ENCODE measurements at places on chromosomes 3 and 15.

- no peak for DNase-seq
Observed at GRCh38 chr3:69435274-69436265, 49.7 kb upstream of the FRMD4B start.

- no peak for DNase-seq
Observed at GRCh38 chr3:56361731-56362130, 106.5 kb downstream of the ERC2 start.

- no peak for DNase-seq
Observed at GRCh38 chr15:51774916-51775315, 23.5 kb downstream of the TMOD2 start.

DNA sequence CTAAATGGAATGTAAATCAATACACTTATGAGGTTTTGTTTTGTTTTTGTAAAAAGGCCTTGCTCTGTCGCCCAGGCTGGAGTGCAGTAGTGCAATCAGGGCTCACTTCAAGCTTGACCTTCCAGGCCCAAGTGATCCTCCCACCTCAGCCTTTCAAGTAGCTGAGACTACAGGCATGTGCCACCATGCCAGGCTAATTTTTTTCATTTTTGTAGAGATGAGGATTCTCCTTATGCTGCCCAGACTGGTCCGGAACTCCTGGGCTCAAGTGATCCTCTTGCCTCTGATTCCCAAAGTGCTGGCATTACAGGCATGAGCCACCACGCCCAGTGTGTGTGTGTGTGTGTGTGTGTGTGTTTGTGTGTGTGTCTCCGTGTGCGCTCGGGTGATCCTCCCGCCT lies 1.3 kb upstream of the TRIP4 start:
- DNase-seq: no peak

DNA sequence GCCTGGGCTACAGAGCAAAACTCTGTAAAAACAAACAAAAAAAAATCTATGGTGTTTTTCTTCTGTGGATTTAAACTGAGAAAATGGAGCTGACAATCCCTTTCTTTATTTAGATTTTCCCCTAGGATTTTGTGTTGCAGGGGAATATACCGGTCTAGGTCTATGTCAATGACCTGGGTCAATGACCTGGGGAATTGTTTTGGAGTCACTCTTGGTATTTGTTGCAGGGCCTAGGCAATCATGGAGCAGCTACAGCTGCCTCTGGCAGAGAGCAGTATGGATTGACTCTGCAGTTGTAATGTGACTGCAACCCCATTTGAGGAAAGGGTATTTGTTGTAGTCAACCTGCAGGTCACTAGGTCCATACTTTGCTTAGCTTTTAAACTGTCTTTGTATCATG lies 37.6 kb upstream of the SLC7A14 start:
- DNase-seq: no peak

- no peak for DNase-seq
Observed at GRCh38 chr3:32556332-32556731, 14.3 kb downstream of the DYNC1LI1 start.

- no peak for DNase-seq
Observed at GRCh38 chr3:149401212-149401925, 23.9 kb upstream of the TM4SF1 start.

GRCh38 chr15:99580076-99580475 lies 14.3 kb downstream of the MEF2A start:
- no peak for DNase-seq

GRCh38 chr3:192927016-192927415 lies 9.4 kb upstream of the MB21D2 start:
- no peak for DNase-seq

- no peak for DNase-seq
Observed at GRCh38 chr3:141255137-141255845, 23.7 kb downstream of the PXYLP1 start.

DNA sequence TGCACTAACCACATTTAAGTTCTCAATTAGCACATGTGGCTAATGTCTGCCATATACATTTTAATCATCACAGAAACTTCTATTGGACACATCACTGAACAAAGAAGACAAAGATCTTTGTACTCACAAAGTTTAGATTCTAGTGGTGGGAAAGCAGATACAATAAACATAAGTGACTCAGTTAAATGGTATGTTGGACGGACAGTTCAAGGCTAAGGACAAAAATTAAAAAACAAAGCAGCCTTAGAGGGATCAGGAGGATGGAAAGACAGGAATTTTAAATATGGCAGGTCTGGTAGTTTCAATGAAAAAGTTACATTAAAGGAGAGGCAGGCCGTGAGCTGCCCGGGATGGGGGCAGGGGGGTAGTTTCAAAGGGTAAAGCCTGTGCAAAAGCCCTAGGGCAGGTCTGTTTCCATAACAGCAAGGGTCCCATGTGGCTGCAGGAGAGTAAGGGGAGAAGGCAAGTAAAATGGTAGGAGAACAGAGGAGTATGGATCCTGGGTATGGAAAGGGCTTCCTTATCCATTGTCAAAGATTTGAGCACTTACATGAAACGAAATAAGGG lies 220.7 kb downstream of the FHIT start:
- no peak for DNase-seq

- no peak for DNase-seq
Observed at GRCh38 chr15:66706225-66706732, 4.2 kb downstream of the SMAD6 start.

DNA sequence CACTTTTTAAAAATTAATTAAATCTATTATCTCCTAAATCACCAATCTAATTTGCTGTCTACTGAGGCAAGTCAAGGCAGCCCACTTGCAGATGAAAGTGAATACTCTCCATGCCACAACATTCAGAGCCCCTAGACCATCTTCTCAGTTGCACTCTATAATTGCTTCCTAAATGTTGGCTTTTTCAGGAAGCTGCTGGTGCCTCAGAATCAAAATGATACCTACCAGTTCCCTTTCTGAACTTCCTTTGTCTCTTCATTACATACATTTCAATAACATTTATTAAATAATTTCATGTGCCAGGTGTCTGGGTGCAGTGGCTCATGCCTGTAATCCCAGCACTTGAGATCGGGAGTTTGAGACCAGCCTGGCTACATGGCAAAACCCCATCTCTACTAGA lies 124.1 kb downstream of the SERPINI1 start:
- DNase-seq: no peak

DNA sequence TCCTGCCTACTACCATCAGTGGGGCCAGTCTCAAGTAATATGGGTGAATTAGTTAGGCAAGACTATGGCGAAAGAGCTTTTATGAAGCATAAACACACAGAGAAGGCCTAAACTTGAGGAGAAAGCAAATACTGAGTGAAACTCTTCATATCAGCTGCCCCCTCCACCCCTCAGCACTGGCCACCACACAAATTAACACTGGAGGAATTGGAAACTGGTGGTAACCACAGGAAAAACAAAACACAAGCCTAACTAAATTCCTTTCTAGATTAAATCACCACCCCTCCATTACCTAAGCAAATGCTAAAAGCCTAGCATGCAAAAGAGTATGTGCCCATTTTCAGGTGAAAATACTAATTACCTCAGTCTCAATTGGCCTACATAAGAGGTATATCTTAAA lies 774.7 kb upstream of the NECTIN3 start:
- DNase-seq: no peak

GRCh38 chr3:150270883-150271590 lies 137.1 kb upstream of the TSC22D2 start:
- no peak for DNase-seq

DNA sequence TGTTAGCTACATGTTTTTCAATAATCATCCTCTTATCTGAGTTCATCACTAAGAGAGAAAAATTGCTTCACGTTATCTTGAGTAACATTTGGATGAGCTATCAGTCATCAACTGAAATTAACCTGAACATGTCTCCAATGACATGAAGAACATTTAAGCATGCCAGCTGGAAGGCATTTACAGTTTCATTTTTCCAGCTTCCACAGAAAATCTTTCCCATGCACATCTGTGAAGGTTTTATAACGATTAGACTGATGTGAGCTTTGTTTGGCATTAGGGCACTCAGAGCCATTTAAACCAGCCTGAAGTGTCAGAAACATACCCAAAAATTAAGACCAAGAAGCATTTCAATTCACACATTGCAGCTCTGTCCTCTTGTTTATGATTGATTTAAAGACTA lies 235.8 kb upstream of the ARHGEF26 start:
- no peak for DNase-seq

- no peak for DNase-seq
Observed at GRCh38 chr3:33775363-33775762, 23.1 kb upstream of the PDCD6IP start.

GRCh38 chr15:31270767-31271166 lies 55.9 kb upstream of the KLF13 start:
- no peak for DNase-seq

DNA sequence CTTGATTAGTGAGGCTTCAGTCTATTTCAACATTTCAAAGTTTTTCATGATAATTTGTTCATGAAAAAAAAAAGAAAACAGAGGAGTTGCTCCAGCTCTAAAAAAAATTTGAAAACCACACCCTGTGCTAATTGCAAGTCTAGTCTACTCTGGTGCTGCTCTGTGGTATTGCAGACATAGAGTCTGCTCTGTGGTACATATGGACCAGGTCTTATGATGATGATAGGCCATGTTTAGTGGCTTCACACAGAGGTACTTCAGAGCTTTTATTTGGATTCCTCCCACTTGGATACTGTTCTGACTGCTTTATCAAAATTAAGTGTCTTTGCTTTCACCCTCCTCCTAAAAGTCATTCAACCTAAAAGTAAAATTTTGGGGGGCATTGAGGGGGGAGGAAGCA lies 160.8 kb downstream of the ALCAM start:
- DNase-seq: no peak

- DNase-seq: no peak
Observed at GRCh38 chr15:29590701-29591100, 231.6 kb downstream of the TJP1 start.

DNA sequence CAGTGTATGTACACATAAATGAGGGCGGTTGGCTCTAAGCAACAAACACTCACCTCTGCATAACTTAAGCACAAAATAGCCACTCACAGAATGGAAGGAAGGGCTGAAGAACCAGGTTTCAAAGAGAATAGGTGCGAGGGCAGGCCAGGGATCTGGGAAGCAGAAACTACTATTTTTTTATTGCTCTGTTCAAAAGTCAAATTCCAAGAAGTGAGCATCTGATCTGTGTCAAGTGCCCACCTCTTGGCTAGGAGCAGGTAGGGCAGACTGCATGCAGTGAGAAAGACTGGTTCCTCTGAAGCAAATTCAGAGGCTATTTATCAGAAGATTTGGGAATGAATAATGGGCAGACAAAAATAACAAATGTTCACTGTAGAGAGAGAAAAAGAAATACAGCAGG lies 336.4 kb upstream of the CTNNB1 start:
- DNase-seq: no peak

- DNase-seq: no peak
Observed at GRCh38 chr3:108380128-108380795, 83.9 kb downstream of the HHLA2 start.

- DNase-seq: no peak
Observed at GRCh38 chr3:106880206-106880605, 497.0 kb upstream of the CCDC54 start.

DNA sequence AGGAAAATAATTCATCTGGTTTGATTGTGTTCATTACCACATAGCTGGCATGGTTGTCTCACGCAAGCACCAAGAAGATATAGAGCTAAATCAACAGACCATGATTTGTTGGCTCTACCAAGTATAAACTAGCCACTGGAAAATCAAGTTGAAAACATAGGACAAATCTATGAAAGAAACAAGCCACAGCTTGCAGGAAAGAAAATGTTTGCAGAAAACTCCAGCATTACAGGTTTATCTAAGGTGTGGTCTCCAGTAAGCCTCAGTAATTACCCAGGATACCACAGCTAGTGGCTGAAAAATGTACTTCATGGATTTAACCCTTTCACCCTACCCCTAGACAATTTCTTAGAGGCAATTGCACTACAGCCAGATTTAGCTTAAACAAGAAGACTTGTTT lies 340.6 kb downstream of the SOX2 start:
- DNase-seq: no peak

DNA sequence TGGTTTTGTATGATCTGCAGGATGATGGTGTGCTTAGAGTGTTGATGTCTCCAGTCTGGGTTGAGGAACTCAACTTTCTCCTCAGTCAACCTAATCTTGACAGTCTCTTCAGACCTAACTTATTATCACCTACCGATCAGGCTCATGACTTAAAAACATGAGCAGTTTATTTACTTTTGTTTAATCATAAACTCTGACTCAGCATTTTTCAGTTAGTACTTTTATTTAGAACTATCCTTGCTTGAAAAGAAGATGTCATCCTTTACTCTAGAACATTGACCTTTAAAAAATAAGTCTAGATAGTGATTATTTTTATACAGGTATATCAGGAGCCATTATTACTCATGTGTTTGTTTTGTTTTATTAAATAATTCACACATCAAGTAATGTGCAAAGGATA lies 414.8 kb downstream of the AGBL1 start:
- DNase-seq: no peak
